ENCODE measurements at places on chromosomes 12 and 14.

GRCh38 chr14:21723431-21724045 is 49.9 kb upstream of the OR4E1 start:
- DNase-seq: no peak

DNA sequence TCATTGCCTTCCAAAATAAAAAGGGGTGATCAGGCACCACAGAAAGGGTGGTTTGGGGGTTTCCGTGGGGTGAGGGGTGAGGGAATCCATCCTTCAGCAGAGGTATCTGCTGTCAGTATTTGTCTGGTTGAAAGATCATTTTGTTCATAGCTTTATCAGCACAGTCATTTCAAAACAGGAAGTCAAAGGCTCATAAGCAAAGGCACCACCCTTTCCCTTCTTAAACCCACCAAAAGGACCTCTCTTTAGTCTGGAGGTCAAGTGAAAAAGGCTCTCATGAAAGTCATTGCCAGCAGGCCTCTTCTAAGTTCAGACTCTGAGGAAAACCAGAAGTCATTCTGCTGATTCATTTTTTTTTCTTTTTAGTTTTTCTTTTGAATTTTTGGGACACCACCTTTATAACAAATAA is 6.2 kb downstream of the CHST11 start:
- DNase-seq: no peak

- no peak for DNase-seq
These were observed 83.2 kb downstream of the RMST start for GRCh38 chr12:97545804-97546203.

DNA sequence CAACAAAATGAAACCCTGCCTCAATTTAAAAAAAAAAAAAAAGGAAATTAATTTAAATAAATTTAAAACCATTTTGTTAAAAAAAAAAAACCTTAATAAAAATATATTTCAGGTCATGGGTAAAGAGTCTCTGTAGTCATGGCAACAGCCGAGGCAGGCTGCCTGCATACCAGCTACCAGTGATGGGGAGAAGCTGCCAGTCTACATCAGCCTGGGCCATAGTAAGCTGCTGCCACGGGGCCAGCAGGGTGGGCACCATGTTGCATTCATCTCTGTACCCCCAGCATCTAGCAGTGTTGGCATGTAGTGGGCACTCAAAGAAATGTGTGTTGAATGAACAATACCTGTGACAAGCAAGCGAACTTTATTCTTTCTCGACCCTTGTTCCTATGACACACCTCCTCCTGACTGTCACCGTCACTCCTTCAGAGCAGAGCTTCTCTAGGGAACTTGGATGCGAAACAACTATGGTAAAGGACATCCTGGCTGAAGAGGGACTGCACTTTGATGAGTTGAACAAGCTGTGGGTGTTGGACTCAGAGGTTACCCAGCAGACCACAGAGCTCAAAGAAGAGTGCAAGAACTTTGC is 7.3 kb upstream of the AP4S1 start:
- DNase-seq: no peak

DNA sequence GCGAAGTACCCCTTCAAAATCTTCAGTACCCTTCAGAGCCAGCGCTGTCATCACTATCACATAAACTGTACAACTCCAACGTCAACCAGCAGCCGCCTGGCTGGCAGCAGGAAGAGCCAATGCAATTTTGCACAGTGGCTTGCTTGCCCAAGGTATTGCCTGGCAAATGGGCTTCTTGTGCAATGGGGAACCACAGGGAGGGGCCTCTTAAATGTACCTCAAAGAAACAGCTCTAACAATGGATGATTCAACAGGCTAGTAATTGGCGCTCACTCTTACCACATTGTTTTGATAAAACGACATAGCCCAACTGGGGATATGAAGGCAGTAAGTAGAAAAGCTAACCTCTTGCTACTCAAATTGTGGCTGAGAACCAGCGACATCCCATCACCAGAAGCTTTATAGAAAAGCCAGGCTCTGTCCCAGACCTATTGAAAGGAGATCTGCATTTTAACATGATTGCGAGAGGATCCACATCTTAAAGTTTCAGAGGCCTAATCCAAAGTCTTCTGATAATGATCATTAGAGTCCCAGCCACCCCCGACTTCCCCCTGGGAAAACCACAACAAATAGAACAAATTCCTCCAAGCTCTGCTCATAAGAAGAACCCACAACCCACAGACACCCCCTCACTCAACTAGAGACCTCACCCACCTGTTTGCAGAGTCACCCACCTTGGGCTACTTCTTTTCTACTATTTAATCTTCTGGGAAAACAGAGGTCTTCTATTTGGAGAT is 125.3 kb upstream of the HIF1A start:
- no peak for DNase-seq

GRCh38 chr12:39574785-39575497 is 44.7 kb downstream of the ABCD2 start:
- DNase-seq: no peak

GRCh38 chr14:90177539-90178189 is 78.7 kb upstream of the PSMC1 start:
- no peak for DNase-seq

- no peak for DNase-seq
These were observed 45.7 kb upstream of the GRIP1 start for GRCh38 chr12:66724616-66725015.

DNA sequence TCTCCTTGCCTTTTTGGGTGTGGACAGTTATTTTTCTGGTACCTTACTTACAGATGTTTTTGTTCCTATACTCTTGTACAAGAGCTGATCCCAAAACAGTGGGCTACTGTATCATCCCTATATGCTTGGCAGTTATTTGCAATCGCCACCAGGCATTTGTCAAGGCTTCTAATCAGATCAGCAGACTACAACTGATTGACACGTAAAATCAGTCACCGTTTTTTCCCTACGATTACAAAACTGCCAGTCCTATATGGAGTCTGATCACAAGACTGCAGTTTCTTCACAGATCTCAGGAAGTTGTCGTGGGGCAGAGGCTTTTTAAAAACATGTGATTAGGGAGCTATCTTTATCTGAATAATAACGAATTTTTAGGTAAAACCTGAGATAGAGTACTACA is 1.3 kb downstream of the LYSET start:
- no peak for DNase-seq

- peak; percentile 83 for DNase-seq
These were observed 1.4 kb upstream of the ZFP36L1 start for GRCh38 chr14:68794130-68794850.

DNA sequence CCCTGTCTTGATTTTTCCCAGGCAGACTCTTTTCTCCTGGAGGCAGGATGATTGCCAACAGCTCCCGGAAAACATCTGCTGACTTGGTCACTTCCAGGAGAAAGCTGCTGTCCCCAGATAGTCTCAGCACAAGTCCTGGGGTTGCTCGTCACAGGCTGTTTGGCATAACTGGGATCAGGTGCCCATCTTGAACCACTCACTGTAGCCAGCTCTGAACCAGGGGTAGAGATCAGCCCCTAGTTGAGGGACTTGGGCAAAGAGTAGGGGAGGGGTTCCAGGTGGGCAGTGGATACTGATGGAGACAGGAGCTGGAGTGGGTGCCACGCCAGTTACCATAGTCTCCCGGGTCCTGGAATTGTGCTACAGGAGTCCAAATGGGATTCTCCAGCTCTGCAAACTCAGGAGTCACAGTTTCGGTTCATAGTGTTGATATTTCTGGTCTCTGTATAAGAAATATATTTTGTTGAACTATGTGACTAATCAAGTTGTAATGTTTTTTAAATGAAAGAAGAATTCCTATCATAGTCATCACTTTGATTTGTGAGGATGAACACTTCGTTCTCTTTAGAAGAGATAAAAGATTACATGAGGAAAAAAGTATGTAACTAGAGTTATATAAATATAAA is 1154.5 kb downstream of the AACS start:
- no peak for DNase-seq

GRCh38 chr14:24710403-24711112 is 76.6 kb upstream of the GZMB start:
- peak; percentile 18 for DNase-seq
